ENCODE measurements at places on chromosomes 11 and 22. TPM values are rescaled to one million over a fixed set of nuclear protein-coding genes. Genes with fewer than 3 reads are reported as not detected.

Gene NOX4
- 2.7 TPM for total RNA-seq

DNA sequence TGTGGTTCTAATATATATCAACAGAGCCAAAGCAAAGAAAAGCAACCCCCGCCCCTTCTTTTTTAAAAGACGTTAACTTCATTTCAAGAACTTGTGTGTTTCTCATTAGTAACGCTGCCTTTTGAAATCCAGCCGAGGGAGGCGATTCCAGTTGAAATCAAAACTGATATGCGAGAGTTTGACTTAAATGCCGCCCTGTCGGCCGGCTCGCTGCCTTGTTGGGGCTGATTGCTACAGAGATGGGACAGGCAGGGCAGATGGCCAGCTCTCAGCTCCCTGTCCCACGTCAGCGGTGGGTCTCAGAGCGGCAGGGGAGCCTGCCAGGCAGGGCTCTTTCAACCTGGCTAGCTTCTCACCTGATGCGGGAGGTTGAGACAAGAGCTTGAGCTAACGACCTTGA, 51.9 kb upstream of the ALX4 start:
- H3K4me1 ChIP-seq, result no peaks in the 10 kb centered on the region
- no peaks in the 10 kb centered on the region for H3K36me3 ChIP-seq
- peaks cover 5% of the 10 kb centered on the region for H3K27me3 ChIP-seq
- no peak overlapping the region for H3K27ac ChIP-seq
- no peak overlapping the region for H3K4me3 ChIP-seq
- no peak for DNase-seq

Gene GRM5
- total RNA-seq, result 0.06 TPM

Gene SYT13
- total RNA-seq, result not detected

- no peaks in the 10 kb centered on the region for H3K27me3 ChIP-seq
- H3K36me3 ChIP-seq, result no peaks in the 10 kb centered on the region
- no peak overlapping the region for H3K27ac ChIP-seq
- no peak overlapping the region for H3K4me3 ChIP-seq
- no peak for DNase-seq
These were observed 74.4 kb downstream of the SLC36A4 start for GRCh38 chr11:93123351-93123898.

Gene BIRC3
- total RNA-seq, result 23.0 TPM

Gene PHLDA2
- 15.5 TPM for total RNA-seq

DNA sequence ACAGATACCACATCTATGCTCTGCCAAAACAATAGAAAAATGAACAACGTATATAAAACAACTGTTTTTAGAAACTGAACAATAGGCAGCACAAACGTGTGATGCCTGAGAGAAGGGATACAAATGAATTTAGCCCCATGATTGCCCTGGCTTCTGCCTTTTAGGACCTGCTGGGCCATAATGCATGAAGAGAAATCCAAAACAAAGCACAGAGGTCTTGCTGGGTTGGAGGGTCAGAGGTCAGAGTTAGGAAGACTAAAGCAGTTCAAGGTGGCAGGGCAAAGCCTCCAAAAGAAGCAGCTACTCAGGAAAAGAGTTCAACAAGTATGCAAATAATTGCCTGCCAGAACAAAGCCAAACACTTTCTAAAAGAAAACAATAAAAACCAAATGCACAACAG, 138.5 kb downstream of the TTC28 start:
- H3K27ac ChIP-seq, result no peak overlapping the region
- H3K27me3 ChIP-seq, result no peaks in the 10 kb centered on the region
- no peak overlapping the region for H3K4me3 ChIP-seq

DNA sequence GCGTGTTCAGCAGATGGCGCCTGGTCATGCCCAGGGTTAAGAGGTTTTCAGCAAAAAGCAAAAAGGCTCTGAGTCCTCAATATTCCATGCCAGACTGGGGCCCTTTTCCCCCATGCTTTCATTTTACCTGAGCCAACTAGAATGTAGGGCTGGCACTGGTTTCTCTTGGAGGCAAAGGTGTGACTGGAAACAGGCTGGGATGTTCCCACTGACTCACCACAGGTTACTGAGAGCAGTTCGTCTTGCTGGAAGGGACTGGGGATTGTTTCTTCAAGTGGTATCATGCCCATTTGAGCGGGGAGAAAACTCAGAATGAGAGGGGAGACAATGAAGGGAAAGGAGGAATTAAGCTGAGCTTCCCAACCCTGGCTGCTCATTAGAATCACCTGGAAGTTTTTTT, 243.9 kb downstream of the TENM4 start:
- no peaks in the 10 kb centered on the region for H3K36me3 ChIP-seq
- no peak overlapping the region for H3K4me3 ChIP-seq
- no peaks in the 10 kb centered on the region for H3K27me3 ChIP-seq
